ENCODE measurements at places on chromosomes 16 and 17.
A peak's percentile ranks its signal among the peaks of the same experiment; 100 is the strongest.

- peak; percentile 65 for DNase-seq
These were observed 224.2 kb downstream of the PARN start for GRCh38 chr16:14405611-14406537.

DNA sequence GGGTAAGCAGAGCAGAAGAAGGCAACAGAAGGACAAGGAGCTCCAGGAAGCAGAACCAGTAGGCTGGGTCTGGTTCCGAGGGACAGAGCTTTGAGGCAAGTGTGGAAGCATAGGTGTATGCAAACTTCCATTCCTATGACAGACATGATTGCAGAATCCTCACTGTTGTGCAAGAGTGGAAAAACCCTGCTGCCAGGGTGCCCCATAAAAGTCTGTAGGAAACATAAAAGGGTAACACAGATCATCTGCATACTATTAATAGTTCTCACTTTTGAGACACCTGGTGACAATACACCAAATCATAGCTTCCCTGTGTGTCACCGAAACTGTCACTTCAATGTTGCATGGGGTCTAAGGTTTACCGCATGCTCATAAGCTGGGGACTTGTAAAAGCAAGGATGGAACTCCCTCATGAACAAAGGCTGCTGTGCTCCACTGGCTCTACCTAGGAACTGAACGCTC, 39.7 kb downstream of the ARHGAP17 start:
- no peak for DNase-seq

- DNase-seq: no peak
These were observed at the start of gene FOXL1 for GRCh38 chr16:86578061-86578599. Gene FOXL1 (plus strand): TSS chr16:86578549. CDS start chr16:86578724, 175 bp downstream.

- no peak for DNase-seq
These were observed 3.3 kb upstream of the USP31 start for GRCh38 chr16:23152386-23153178.

GRCh38 chr17:79675413-79675725, 55.4 kb upstream of the ENPP7 start:
- no peak for DNase-seq

DNA sequence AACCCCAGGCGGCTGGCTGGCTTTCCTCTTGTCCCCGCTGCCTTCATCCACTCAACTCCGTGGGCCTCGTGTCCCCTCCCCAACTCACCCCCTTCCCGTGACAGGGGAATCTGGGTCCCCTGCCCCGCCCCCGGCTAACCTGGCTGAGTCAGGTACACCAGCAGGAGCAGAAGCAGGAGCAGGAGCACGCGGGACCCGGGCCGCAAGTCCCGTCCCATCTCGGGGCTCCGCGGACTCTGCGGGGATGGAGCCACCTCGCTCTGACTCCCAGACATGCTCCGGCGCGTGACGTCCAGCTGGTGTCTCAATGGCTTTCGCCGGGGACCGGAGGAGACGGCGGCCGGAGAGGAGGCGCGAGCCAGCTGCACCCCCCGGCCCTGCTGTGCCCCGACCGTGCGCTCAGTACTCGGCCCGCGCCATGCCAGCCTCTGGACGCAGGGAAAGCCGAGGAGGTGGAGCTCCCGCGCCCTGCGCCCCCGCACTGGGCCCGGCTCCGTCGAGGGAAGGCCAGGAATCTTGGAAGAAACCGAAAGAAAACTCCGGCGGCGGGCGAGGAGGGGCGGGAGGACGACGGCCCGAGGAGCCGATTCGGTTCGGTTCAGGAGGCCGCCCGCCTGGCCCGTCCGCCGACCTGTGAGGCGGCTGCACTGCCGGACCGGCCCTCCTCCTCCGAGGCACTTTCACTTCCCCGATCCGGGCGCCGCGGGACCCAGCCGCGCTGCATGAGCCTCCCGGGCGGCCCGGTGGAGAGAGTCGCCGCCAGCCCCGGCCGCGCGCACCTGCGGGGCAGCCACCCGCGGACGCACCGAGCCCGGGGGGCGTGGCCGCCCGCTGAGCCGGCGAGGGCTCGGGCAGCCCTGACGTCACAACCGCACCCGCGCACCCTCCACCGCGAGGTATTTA, at the start of the genes CXCL16 and ZMYND15:
TSS of gene CXCL16 (minus strand) at position 807 of the 903 bp plus-strand sequence. CDS start at position 218, 589 bp downstream.
TSS of gene ZMYND15 (plus strand) at position 712 of the 903 bp plus-strand sequence. CDS start 716 bp downstream, outside the sequence.
- peak; percentile 66 for DNase-seq

DNA sequence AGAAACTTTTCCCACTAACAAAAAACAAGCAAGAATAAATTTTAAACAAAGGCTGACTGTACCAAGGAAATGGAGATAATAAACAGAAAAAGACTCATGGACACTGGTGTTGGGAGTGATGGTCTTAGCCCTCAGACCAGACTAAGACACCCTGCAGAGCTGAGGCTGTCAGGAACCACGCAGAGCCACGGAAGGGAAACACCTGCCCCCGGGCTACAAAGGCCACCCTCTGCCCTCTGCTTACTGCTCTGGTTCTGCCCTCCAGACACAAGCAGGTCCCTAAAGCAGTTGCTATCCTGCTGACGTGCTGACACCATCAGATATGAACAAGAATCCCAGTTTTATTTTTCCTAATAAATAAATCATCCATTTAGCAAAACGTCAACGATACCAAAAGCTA, 80.0 kb downstream of the ANKRD11 start:
- no peak for DNase-seq

DNA sequence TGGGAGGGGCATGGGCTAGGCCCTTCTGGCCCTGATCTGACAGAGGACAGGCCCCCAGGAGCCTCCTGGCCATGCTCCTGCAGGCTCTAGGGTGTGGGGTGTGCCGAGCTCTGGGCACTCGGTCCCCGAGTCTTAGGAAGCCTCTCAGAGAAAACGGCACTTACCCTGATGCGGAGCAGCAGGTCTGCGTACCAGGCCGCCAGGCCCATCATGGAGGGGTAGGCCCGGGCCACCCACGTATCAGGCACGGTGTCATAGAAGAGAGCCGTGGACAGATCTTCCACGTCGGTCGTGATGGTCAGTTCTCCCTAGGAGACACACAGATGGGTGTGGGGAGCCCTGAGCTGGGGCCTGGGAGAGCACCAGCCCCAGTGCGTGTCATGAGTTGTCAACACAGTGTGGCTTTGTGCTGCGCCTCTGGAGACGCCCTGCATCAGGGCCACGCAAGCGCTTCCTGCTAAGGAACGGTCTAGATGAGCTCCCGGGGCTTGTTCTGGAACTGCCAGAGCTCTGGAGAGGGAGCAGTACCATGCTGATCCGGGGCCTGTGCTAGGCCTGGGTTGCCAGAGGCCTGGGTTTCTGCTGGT, 47.9 kb downstream of the PGS1 start:
- DNase-seq: no peak

DNA sequence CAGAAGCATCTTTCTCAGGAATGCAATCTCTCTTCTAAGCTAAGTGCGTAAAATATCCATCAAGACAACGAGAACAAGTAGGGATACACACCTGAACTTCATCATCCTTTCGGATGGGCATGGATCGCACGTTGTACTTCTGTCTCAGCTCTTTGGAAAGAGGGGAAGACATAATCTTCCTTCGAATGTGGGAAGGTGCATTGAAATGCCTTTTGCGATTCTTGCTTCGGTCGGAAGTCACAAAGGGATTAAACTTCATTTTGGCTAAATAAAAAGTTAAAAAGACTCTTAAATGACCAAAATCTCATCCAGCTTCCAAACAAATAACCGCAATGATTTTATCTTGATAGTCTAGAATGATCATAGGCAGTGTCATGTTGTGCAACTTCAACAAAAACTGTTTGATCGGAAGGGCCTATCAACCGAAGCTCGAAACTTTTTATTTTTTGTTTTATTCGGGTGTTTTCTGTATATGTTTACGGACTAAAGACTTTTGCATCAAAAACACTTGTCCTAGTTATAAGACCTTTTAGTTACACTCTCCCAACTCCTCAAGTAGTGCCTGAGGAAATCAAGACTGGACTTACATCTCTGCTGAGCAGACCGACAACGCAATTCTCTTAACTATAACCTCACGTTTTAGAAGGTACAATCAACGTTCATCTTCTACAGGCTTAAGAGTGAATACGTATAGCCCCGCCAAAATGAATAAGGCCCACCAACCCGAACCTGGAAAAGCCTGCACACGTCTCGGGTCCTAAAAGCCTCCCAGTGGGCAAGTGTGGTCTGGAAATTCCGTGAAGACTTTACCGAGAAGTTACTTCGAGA, 727 bp downstream of the RPL26 start:
- no peak for DNase-seq

- no peak for DNase-seq
These were observed 1.1 kb upstream of the PKD1L3 start for GRCh38 chr16:72001180-72001874.

DNA sequence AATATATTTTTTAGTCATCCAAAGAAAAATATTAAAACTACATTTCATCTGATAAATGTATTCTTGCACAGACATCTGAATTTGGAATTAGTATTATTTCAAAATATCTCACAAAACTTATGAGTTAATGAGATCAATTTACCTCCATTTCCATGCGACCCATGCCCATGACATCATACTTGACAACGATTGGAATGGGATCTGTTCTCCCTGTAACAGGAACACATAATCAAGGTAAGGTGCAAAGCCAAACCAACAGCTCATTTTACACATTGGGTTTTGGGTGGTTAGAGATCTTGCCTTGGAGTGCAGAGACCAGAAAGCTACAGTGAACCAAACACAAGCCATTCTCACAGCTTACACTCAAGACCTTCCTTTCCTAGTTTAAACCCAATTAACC, 46.9 kb upstream of the ITGA2B start:
- no peak for DNase-seq

- DNase-seq: peak; percentile 100
These were observed 797 bp downstream of the PRCD start for GRCh38 chr17:76540381-76541300.

GRCh38 chr17:73324711-73325526, 13.1 kb upstream of the CDC42EP4 start:
- DNase-seq: no peak

DNA sequence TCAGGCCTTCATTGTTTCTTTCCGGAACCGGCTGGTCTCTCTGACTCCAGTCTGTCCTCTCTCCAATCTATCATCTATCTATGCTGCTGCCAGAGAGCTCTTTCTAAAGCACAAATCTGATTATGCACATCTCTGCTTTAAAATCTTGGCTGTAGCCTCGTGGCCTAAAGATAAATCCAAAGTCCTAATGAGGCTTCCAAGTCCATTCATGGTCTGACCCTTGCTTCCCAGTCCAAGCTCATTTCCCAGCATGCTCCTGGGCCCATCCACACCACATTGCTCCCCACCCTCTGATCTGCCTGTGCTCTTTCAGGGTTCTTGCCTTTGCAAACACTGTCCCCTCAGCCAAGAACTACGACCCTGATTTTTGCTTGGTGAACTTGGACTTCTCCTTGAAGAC, 21.5 kb upstream of the PHB1 start:
- DNase-seq: no peak

GRCh38 chr17:44351961-44352827, 7.1 kb downstream of the GRN start:
- no peak for DNase-seq

GRCh38 chr16:4826980-4827379, 20.1 kb downstream of the GLYR1 start:
- DNase-seq: no peak

DNA sequence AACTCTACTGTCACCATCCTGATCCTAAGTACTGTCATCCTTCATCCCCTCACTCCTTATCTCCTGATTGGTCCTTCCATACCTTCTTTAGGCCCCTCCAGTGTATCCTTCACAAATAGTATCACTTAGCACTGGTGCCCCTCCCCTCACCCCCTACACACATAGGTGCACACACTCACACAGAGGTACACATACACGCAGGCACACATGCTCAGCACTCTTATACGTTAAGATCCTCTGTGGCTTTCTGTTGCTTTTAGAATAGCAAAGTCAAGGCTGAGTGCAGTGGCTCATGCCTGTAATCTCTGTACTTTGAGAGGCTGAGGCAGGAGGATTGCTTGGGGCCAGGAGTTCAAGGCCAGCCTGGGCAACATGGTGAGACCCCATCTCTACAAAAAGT, 32.1 kb downstream of the CDRT15 start:
- DNase-seq: no peak

GRCh38 chr16:56641166-56641565, 2.7 kb downstream of the MT1A start:
- DNase-seq: no peak

GRCh38 chr17:3904501-3904900, 11.6 kb upstream of the CAMKK1 start:
- DNase-seq: no peak

GRCh38 chr17:4506175-4506813, 7.6 kb downstream of the SPNS2 start:
- no peak for DNase-seq

All from islet precursor cell (in vitro differentiated cells).